ENCODE measurements at places on chromosomes 6 and 20. TPM values are rescaled to one million over a fixed set of nuclear protein-coding genes. Genes with fewer than 3 reads are reported as not detected.

- no peaks in the 10 kb centered on the region for H3K36me3 ChIP-seq
- DNase-seq, result no peak
- no peaks in the 10 kb centered on the region for H3K27me3 ChIP-seq
- H3K4me3 ChIP-seq, result no peak overlapping the region
- no peaks in the 10 kb centered on the region for H3K4me1 ChIP-seq
These were observed 5.5 kb downstream of the ZNF334 start for GRCh38 chr20:46507760-46508407.

GRCh38 chr20:63230800-63231268, 4.9 kb upstream of the BIRC7 start:
- no peak overlapping the region for H3K4me3 ChIP-seq
- no peak overlapping the region for H3K27ac ChIP-seq
- H3K27me3 ChIP-seq, result no peaks in the 10 kb centered on the region
- no peak for DNase-seq
- peaks cover 3% of the 10 kb centered on the region for H3K4me1 ChIP-seq
- no peaks in the 10 kb centered on the region for H3K36me3 ChIP-seq

DNA sequence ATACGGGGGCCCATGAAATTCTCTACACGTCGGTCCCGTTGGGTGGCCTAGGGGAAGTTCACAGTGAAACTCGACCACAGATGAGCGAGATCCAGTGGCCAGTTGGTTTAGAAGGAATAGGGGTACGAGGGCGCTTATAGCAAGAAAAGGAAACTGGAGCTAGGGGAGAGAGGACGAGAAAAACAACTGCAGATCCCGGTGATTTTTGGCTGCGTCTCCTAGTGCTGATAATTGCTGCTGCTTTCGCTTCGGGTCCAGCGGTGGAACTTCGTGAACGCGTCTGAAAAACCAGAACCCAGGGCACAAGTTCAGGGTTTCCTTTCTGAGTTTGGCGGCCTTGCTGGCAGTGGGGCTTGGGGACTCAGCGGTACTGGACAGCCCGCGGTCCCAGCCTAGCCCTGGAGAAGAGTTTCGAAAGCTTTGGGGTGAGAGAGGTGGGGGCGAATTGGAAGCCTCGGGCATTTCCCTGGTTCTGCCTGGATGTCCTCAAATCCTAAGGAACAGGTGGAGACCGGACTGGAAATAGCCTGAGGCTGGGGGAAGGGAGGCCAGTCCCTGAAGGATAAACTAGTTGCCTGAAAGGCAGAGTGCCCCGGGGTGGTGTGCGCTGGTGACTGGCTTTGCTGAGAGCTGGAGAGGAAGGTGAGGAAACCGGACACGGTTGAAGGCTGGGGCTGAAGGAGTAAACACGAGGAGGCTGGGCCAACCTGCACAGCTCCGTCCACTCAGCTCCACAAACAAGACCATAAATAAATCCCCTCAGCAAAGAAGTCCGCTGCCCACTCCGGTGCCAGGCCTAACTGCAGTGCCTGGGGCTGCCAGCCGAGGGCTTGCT, 793 bp downstream of the GMPR start:
- peak overlapping the region; percentile 66 for H3K4me3 ChIP-seq
- no peak for DNase-seq
- H3K4me1 ChIP-seq, result peaks cover 27% of the 10 kb centered on the region

Gene SLC16A10
- total RNA-seq, result 2.1 TPM

DNA sequence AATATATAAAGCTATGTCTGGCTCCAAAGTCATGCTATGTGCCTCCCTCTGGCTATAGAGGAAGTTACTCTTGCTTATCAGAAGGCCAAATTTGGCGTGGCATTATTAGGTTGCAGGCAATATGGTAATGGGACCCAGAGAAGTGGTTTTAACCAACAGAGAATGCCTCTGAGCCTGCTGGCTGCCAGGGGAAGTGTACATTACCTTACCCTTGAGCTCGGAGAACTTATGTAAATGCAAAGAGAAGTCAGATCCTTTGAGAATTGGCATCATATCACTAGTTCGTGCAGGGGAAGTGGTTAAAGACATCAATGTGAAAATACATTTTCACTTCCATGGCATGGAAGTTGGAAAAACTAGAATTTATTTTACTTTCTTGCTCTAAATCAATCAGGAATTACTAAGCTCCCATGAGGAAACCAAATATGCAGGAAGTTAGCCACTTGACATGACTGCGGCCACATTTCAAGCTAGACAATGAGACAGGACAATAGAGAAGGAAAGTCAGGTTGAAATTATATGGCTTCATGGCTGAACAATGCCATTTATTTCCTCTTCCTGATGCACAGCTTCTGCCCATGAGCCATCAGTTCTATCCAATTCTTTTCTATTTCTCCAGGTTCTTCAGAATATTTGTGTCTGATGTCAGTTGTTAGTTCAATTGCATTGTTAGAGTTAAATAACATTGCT, 134.0 kb upstream of the PHACTR1 start:
- no peak for DNase-seq
- no peak overlapping the region for H3K4me3 ChIP-seq
- no peak overlapping the region for H3K27ac ChIP-seq
- peaks cover 6% of the 10 kb centered on the region for H3K4me1 ChIP-seq

DNA sequence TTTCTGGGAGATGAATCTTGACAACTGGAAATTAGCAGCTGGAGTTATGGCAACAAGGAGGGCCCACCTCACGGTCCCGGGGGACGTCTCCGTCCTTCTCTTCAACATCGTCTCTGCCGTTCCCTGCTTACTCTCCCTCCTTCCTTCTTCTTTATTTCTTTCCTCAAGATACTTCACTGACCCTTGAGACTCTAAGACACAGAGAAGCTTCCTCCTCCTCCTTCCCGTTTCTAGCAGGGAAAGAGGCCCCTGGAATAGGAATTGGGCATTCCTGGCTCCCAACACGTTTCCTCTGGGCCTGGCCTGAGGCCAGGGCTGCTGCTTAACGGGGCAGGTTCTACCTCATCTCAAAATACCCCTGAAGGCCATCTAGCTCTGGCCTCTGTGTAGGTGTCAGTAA, 189.9 kb upstream of the GMDS start:
- no peaks in the 10 kb centered on the region for H3K36me3 ChIP-seq

DNA sequence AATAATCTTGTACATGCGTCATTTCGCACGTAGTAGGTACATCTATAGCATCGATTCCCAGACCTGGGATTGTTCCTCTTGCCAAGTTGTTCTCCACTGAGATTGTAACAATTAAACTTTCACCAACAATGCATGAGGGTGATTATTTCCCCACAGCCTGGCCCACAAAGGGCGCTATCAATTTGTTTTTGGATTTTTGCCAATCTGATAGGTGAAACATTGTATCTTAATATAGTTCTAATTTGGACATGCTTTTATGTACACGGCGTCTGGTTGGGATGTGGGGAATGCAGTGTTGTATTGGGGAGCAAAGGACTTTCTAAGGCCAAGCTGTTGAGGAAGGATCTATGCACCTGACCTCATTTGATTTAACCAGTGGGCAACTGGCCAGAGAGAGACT, 59.5 kb downstream of the VEGFA start:
- no peak overlapping the region for H3K4me3 ChIP-seq
- H3K4me1 ChIP-seq, result no peaks in the 10 kb centered on the region
- no peak for DNase-seq
- no peak overlapping the region for H3K27ac ChIP-seq
- H3K36me3 ChIP-seq, result no peaks in the 10 kb centered on the region
- no peaks in the 10 kb centered on the region for H3K27me3 ChIP-seq

Gene TINAG
- total RNA-seq, result not detected

DNA sequence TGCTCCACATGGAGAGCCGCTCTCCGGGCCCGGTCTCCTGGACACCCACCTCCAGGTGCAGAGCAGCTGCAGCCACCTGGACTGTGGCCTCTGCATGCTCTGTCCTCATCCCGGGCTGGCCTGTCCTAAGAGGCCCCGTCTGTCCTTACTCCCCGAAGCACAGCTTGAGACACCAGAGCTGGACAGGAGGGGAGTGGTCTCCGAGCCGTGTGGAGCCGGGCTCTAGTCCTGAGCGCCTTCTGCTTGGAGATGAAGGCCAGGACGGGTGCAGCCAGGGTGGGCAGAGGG, 6.7 kb upstream of the NTSR1 start:
- H3K27ac ChIP-seq, result no peak overlapping the region
- H3K4me3 ChIP-seq, result no peak overlapping the region
- no peaks in the 10 kb centered on the region for H3K36me3 ChIP-seq
- DNase-seq, result no peak
- H3K4me1 ChIP-seq, result peaks cover 16% of the 10 kb centered on the region

DNA sequence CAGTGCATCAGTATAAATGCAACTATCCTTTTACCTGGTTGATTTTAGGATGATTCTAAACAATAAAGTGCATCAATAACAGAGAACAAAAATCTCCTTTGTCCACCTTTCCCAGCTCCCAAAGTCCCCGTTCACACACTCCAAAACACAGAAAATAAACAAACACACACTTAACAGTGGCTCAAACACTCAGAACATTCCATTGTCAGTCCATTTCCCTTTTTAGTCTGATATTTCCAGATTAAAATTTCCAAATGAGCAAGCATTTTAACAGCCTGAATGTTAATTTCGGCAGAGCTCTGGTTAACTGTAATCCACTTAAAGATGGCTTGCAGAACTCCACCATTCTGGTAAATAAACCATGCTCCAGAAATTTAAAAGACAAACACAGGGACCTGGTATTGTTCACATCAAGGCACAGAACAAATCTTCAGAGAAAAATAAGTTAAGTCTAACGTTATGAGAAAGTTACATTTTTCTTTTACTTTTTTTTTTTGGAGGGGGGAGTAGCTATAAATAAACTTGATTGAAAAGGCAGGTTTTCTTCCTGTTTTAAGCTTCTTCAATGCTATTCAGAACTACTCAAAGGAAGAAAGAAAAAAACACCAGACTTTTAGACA, 100.8 kb downstream of the DST start:
- peak overlapping the region; percentile 77 for H3K4me3 ChIP-seq
- H3K4me1 ChIP-seq, result peaks cover 5% of the 10 kb centered on the region
- no peaks in the 10 kb centered on the region for H3K27me3 ChIP-seq
- no peak for DNase-seq

- no peaks in the 10 kb centered on the region for H3K27me3 ChIP-seq
- H3K27ac ChIP-seq, result no peak overlapping the region
These were observed 444.9 kb upstream of the SULF2 start for GRCh38 chr20:48230216-48230615.
